ENCODE measurements at places on chromosomes 12 and 14.

DNA sequence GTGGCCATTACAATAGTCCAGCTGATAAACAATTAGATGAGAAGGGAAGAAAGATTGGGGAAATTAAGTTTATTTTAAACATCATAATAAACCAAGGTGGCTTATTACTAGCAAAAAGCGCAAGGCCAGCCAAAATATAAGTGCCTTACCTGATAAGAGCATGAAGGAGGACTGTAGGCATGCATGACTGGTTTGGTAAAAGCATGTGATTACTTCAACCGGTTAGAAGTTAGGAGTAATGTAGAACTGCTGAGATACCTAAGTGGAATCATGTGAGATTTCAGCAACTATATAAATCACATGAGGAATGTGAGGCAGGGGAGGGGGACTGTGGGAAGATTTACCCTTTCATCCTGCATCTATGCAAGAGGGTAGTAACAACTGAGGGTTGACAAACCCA, 59.7 kb upstream of the CCDC196 start:
- DNase-seq = no peak

DNA sequence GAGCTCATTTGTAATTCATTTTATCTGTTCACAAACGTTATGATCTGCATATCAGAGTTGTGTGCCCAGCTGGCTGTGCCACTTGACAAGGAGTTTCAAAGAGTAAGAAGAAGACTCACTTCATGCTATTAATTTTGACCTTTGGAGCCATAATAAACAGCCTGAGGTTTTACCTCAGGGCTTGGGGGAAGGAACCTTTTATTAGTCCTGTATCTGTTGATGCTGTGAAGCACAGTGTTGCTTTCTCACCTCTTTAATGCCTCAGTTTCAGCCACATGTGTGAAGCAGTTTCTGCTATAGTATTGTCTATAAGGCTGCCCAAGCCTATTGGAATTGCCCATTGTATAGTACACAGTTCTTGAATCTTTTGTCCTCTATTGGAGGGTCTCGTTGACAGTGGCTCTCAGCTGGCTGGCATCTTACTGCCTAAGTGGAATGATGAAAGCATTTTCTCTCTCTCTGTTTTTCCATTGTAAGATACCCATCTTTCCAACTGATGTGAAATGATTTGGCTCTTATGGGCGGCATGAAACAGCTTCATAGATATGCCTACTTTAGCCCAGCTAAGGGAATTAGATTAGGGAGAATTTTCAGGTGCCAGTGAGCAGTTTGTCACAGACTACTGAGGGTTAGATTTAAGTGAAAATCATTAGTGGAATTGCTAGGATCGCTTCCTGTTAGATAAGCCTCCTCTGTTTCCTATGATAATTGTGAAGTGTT, 34.7 kb downstream of the GPATCH2L start:
- DNase-seq = no peak

DNA sequence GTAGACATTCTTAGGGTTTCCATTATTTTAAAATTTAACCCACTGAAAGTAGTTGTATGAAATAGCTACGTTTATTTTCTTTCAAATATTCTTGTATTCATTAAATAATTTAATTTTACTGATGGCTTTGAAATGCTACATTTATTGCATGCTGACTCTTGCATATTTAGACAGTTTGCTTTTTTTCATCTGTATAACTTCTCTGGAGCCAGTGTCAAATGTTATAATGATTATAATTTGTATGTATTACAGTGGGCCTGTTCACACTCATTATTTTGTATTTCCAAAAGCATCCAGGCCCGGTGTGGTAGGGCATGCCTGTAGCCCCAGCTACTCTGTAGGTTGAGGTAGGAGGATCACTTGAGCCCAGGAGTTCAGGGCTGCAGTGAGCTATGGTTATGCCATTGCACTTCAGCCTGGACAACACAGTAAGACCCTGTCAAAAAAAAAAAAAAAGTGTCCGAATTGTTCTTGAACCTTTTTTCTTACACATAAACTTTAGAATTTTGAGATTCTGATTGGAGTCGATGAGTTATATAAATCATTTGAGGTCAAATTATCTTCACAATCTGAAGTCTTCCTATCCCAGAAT, 905 bp downstream of the ZNF84 start:
- DNase-seq = no peak

DNA sequence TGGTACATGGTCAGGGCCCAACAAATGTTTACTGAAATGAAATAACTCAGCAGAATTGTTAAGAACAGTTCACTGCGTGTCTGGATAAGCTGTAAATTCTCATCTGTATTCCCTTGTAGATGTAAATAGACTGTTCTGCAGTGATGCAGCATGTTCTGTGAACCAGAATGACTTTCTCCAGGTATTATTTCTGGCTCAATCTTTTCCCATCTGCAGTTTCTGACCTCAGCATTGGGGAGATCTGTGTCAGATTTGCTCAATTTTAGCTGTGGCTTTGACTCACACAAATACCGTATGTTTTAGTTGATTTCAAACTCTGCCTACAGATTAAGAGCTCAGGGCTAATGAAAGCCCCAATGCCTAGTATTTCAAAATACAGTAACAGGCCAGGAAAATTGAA, 49.2 kb upstream of the DICER1 start:
- DNase-seq = no peak

DNA sequence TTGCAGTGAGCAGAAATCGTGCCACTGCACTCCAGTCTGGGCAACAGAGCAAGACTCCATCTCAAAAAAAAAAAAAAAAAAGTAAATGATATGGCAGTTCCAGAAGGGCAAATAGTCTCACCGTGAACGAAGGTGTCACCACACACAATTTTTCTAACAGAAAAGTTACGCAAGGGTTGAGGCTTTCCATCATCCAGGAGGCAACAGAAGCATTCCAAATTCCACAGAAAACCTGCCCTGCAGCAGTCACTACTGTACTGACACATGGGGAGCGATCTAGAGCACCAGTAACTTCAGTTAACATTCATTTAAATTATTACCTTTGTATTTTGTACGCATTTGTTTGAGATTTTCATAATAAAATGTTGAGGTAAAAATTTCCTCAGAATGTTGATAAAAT, 24.8 kb downstream of the TMCC3 start:
- no peak for DNase-seq

DNA sequence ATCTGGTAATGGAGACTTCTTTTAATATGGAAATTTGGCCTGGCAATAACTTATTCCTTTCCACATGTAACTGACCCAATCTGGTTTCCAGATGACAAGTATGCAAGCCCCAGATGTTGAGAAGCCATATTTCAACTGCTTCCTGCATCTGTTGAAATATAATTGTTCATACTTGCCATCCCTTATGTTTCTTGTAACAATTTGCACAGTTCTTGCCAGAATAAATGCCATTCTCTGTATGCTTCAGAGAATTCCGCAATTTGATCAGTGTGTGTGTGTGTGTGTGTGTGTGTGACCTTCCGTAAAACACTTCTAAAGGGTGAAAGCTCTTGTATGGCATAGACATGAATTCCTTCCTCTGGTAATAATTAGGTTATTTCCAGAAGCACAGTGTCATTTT, 1.8 kb upstream of the CLEC2A start:
- no peak for DNase-seq

DNA sequence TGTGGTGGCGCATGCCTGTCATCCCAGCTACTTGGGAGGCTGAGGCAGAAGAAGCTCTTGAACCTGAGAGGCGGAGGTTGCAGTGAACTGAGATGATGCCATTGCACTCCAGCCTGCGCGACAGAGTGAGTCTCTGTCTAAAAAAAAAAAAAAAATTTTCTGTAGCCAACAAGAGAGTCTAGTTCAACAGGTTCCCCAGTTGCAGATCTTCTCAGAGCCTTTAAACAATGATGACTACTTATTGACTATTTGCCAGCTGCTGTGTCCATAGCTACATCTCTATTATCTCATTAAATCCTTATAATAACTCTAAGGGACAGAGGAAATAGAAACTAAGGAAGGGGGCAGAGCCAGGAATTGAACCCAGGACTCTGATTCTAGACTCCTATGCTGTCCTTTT, 15.2 kb upstream of the MYL2 start:
- no peak for DNase-seq

- no peak for DNase-seq
These were observed 13.7 kb downstream of the COA8 start for GRCh38 chr14:103576371-103577024.

- no peak for DNase-seq
These were observed 1.3 kb upstream of the TSFM start for GRCh38 chr12:57781244-57781643.

DNA sequence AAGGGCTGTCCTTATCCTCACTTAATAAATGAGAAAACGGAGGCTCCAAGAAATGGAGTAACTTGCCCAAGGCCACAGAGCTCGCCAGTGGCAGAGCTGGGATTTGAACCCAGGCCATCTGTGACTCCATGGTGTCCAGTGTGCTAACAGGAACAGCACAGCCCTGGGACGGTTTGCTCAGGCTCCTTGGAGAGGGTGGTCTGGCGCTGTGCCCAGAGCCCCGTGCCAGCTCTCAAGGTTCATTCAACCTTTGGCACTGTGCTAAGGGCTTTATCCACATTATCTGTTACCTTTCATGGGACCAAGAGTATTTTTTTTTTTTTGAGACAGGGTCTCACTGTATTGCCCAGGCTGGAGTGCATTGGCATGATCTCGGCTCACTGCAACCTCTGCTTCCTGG, 8.1 kb downstream of the DAO start:
- DNase-seq = no peak

DNA sequence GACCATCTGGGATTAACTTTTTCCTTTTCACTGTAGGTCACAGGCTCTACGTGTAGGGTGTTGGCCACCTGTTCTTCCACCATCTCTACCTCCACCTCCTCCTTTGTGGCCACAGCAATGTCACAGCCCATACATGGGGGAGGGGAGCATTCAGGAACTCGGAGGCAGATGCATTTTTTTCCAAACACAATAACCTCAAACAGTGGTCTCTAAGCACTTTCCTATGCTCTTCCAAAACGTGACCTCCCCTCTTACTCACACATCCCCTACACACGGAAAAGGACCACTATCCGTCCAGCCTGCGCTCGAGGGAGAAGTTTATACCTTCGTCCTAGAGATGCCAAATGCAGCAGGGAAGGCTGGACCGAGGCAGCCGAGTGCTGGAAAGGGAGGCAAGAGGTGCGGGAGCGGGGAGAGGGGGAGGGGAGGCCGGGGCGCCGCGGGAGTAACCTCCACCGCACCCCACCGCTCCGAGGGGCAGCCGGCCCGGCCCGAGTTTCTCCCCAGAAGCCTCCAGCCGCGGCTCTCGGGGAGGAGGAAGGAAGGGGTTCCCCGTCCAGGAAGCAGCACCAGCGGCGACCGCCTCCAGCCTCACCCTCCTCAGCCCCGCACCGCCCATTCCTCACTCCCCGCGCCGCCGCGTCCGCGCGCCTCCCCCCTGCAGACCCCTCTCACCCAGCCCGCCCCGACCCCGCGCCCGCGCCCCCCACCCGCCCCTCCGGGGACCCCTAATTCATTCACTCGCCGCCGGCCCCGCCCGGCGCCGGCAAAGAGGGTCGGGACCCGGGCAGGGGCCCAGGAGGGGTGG, 594 bp downstream of the KRAS start:
- no peak for DNase-seq

GRCh38 chr12:111029732-111030131, 109.4 kb upstream of the MYL2 start:
- DNase-seq = no peak

- no peak for DNase-seq
These were observed 35.1 kb downstream of the OR10P1 start for GRCh38 chr12:55671746-55672145.

DNA sequence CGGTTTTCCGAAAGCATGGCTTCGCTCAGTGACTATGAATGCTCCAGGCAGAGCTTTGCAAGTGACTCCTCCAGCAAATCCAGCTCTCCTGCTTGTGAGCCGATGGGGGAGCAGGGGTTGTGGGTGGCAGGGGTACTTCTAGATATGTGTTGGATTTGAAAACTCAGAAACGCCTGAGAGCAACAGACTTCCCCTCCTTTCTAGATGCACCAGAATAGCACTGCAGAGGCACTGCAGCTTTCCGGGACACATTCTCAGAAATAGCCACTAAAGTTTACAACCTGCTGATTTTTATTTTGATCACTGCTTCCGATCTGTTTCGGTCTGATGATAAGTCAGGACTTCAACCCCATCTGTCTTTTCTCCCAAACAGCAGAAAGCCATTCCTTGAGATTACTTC, 8.6 kb downstream of the TCP11L2 start:
- no peak for DNase-seq

- no peak for DNase-seq
These were observed 8.5 kb downstream of the SEC23A start for GRCh38 chr14:39094515-39094914.

- DNase-seq = no peak
These were observed 47.8 kb downstream of the SLC41A2 start for GRCh38 chr12:104910196-104910840.

DNA sequence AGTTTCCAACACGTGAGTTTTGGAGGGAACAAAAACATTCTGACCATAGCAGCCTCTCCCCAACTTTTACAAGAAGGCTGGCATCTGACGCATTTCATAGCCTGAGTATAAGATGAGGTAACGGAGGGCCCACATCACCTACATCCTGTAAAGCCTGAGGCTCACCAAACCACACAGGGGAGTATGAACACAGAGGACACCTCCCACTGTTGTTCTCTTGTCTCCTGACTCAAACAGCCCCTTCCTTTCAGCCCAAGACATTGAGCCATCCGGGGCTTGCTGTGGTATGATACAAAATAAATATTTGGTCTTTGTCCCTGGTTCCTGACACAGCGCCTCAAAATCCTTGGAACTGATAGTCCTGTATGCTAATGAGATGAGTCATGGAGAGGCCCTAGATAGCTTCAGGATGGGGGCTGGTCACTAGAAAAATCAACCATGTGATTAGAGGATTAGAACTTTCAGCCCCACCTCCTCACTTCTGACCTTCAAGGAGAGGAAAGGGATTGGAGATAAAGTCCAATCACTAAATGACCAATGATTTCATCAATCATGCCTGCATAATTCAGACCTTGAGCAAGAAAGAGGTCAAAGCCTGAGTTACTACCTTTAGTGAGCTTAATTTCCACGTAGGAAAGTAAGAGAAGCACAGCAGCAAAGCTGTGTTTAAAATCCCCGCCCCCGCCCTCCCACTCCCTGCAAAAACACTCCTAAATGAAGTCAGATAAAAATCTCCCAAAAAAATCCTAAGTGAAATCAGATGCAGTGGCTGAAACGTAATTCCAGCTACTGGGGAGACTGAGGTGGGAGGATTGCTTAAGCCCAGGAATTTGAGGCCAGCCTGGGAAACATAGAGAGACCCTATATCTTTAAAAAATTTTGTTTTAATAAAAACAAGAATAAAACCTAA, 236.4 kb downstream of the PCNX1 start:
- no peak for DNase-seq

- DNase-seq = no peak
These were observed 524.4 kb downstream of the MED13L start for GRCh38 chr12:115752913-115753726.

DNA sequence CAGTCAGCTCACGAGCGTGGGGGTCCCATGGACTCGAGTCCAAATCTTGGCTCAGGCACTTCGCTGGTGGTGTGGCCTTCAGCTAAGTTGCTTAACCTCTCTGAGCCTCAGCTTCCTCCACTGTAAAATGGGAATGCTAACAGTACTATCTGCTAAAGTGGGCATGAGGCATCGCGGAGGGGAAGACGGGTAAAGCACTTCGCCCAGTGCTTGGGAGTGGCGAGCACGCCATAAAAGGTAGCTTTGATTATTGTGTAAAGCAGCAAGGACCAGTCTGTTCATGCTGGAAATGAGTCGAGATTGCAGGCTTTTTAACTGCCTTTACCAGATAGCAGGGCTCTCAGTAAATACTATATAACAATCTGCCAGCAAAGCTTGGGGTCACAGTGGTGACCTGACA, 24.5 kb downstream of the HRK start:
- no peak for DNase-seq
